NCI-H774 (cell line): ENCODE measurements at places on chromosomes 4 and X.

DNA sequence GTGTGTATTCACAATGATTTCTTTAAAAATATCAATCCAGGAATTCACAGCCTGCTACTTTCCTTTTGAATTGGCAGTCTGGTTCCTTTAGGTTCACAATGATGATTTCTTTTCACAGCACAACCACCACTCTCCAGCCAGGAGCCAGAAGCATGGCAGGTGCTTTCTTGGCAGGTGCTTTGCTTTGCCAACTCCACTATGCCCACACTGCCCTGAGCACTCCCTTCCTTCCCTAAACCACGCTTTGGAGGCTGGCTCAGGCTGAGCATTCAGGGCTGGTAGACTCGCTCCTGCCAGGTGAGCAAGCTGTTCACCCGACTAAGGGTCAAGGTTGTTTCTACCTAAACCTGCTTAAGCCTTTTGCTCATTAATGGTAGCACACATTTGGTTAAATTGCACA lies 184.5 kb downstream of the SH3KBP1 start:
- DNase-seq: no peak

DNA sequence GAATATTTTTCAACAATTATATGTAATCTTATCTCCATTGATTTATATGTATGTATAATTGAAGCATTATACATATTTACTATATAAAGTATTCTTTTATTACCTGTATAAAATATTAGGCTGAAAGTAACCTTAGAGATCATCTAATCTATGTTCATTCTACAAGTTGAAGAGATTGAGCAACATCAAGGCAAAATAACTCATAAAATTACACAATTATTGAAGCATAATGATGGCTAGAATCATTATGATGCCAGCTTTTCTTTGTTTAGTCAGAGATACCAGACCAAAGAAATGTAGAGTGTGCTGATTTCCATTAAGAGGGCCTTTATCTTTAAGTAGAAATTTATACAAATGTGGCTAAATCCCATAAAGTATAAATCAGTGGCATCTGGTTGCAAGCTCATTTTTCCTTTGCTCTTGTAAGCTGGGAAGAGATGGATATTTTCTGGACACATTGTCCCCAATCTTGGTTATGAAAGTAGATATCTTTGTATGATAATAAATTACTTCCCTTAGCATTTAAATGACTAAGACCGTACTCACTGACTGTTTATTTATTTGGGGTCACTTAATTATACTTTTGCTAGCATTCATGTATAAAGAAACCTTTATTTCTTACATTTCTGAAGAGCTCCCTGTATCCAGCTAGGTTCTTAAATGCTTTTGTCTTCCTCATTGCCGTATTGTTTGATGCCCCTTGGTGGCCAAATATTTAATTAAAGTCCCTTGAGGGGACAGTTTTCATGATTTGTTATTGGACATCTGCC lies 339.8 kb downstream of the PCDH7 start:
- no peak for DNase-seq

GRCh38 chr4:150336676-150337412 lies 245.1 kb upstream of the MAB21L2 start:
- no peak for DNase-seq

GRCh38 chr4:76354517-76355473 lies 48.3 kb downstream of the STBD1 start:
- DNase-seq: no peak

DNA sequence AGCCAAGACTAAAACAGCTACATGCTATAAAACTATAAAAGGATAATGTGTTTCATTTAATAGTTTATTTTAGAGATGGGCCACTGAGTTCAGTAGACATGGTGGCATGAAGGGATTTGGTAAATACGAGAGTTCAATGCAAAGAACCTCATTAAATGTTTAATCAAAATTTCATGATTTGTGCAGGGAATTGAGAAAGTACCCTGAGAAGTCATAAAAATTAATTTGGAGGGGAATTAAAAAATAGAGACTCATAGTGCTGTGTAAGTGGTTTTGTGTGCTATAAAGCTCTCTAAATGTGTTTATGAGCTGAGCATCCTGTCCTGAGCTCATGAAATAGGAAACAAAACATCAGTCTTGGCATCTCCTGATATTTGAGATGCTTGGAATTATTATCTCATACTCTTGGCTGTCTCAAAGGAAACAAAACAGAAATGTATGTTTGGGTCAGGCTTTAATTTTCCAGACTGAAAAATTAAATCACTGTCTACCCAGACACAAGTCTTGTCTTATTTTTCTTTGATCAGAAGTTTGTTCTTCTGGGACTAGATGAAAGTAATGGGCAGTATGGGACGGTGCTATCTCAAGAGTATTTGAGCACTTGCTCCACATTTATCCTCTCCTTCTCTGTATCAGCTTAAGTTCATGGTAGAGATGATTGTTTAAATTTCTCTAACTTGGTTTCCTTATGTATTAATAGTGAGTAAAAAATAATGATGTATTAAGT lies 38.0 kb upstream of the EMCN start:
- DNase-seq: no peak

GRCh38 chr4:70280567-70280966 lies 38.2 kb downstream of the CSN3 start:
- peak; percentile 85 for DNase-seq

DNA sequence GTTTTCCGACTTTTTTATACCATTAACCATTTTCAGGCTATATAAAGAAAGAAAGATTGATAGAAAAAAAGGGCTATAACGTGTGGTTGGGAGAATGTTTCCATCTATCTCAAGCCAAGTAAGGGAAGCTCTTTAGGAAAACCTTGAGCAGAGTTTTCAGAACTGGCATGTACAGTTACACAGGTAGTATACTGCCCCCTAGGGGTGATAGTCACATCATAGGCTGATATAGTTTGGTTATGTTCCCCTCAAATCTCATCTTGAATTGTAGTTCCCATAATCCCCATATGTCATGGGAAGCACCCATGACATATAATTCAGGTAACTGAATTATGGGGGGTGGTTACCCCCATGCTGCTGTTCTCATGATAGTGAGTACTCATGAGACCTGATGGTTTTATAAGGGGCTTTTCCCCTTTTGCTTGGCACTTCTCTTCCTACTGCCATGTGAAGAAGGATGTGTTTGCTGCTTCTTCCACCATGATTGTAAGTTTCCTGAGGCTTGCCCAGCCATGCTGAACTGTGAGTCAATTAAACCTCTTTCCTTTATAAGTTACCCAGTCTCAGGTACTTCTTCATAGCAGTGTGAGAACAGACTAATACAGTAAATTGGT lies 186.8 kb downstream of the TMA16 start:
- no peak for DNase-seq

DNA sequence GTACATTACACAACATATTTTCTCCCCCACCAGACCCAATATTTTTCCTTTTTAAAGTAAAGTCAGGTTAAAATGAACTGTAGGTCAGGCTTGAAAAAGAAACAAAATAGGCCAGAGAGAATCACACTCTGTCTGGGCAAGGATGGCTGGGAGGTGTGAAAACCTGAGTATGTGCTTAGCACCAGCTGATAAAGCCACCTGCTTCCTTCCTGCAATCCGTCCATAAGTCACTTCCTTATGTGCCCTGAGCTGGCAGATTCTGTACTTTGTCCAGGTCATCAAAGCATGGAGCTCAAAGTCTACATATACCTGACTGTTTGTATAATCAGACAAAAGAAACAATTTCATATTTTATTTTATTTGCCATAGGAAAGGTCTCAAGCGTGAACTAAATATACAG lies 37.7 kb downstream of the ANTXR2 start:
- DNase-seq: no peak

DNA sequence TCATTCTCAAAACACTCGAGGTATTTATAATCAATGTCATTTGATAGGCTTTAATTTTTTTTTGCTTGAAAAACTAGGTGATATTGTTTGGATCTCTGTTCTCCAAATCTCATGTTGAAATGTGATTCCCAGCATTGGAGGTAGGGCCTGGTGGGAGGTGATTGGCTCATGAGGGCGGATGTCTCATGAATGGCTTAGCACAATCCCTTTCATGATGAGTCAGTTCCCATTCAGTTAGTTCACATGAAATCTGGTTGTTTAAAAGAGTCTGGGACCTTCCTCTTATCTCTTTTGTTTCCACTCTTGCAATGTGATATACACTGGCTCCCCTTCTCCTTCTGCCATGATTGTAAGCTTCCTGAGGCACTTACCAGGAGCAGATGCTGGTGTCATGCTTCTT lies 638.7 kb downstream of the DMD start:
- DNase-seq: no peak

DNA sequence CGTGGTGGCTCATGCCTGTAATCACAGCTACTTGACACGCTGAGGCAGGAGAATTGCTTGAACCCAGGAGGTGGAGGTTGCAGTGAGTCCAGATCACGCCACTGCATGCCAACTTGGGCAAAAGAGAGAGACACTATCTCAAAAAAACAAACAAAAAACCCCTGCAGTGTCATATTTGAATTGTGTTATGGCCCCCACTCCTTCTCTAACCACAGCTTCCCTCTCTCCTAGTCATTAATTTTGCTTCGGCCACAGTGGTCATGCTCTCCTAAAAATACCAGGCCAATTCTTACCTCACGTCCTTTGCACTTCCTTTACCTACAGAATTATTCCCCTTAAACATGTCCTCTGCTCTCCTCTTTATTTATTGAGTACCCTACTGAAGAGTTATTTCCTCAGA lies 206.1 kb downstream of the PPP3CA start:
- no peak for DNase-seq

GRCh38 chr4:76955182-76955581 lies 5.6 kb downstream of the SEPTIN11 start:
- DNase-seq: no peak

GRCh38 chr4:122139139-122139538 lies 13.0 kb upstream of the BLTP1 start:
- no peak for DNase-seq

- no peak for DNase-seq
Observed at GRCh38 chr4:2260344-2261109, 1.4 kb downstream of the MXD4 start.

DNA sequence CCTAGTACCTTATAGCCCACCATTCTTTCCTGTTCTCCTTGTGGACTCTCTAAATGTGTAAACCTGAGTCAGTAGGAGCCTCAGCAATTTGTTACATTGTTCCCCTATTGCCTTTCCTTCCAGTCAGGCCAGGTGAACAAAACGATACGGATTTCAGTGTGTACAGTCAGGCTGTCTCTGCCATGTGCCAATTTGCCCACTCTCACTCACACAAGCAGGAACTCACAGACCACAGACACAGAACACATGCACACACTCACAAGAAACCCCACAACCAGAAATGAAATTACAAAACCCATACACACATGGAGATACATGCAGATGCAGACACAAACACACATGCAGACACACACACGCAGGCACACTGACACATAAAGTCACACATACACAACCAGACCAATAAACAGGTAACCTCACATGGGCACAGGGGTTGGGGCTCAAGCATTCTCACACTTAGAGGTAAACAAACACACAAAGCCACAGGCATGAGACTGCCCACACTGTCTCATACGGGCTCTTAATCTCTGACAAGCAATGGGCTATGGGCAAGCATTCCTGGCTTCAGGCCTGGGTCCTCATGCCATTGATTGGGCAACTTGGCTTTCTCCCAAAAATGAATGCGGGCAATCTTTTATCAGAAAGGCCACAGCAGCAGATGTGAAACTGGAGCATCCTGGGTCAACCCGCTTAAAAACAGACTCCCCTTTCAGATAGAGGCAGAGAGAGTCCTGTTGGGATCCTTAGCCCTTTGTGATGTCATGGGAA lies 68.7 kb downstream of the NBDY start:
- no peak for DNase-seq

- DNase-seq: no peak
Observed at GRCh38 chr4:180669680-180670079, 1573.5 kb upstream of the TENM3 start.

- no peak for DNase-seq
Observed at GRCh38 chr4:148054275-148054674, 322.4 kb downstream of the ARHGAP10 start.

DNA sequence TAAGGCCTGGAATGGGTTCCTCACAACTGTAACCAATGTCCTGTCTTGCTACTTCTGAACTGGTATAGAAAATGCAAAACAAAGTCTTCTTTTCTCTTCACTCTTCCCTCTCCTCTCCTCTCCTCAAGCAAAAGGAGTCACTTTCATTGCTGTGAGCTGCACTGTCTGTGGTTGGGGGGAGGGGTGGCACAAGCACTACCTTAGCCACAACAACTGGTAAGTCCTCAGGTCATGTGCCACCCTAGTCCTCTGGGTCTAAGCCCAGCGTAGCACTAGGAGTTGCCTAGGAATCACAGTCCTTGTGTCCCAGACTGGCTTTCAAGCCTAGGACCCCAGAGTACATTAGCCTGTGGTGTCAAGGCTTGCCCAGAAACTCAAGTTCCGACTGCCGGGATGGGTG lies 859.3 kb upstream of the AMOT start:
- DNase-seq: no peak

GRCh38 chrX:153939573-153939972 lies 4.7 kb upstream of the NAA10 start:
- no peak for DNase-seq
